Mucosa of gallbladder (tissue), 1 donor: ENCODE measurements at places on chromosomes 12 and 14. TPM values are rescaled to one million over a fixed set of nuclear protein-coding genes. Genes with fewer than 3 reads are reported as not detected.

The SCN8A gene
- total RNA-seq, result 15.2 TPM

The ETFBKMT gene
- 6.4 TPM for total RNA-seq

The RACGAP1 gene
- 16.6 TPM for total RNA-seq

The CACNA2D4 gene
- 8.6 TPM for total RNA-seq

The CDC42BPB gene
- total RNA-seq, result 165 TPM

The C1R gene
- total RNA-seq, result 303 TPM

The FKBP3 gene
- total RNA-seq, result 39.0 TPM

The POTEG gene
- total RNA-seq, result not detected

The MLF2 gene
- total RNA-seq, result 175 TPM

The DCN gene
- total RNA-seq, result 387 TPM

The ANKRD33 gene
- not detected for total RNA-seq

The GRIP1 gene
- 18.9 TPM for total RNA-seq

The SERPINA3 gene
- 101 TPM for total RNA-seq

The SOAT2 gene
- 0.75 TPM for total RNA-seq

The CCDC196 gene
- total RNA-seq, result not detected

DNA sequence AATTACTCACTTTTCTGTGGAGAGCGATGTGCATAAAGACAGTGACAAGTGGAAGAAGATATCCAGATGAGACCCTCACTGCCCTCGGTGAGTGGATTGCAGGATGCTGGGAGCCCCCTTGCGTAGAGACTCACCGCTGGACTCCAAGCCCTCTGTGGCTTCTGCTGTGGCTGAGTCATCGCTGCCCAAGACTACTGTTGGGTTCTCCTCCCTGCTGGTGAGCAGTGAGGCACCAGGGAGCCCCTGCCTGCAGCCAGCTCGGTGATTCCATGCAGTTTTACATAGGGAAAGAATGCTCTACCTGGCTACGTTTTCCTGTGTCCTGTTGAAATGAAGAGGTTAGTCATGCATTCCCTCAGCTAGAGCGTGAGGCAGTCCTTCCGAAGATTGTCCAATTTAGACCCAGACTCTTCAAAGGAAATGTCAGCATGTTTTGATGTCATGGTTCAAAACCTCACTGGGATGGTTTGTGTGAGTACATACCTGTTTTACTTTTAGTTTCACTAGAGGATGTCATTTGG lies 28.2 kb downstream of the TRAF3 start:
- DNase-seq, result no peak

DNA sequence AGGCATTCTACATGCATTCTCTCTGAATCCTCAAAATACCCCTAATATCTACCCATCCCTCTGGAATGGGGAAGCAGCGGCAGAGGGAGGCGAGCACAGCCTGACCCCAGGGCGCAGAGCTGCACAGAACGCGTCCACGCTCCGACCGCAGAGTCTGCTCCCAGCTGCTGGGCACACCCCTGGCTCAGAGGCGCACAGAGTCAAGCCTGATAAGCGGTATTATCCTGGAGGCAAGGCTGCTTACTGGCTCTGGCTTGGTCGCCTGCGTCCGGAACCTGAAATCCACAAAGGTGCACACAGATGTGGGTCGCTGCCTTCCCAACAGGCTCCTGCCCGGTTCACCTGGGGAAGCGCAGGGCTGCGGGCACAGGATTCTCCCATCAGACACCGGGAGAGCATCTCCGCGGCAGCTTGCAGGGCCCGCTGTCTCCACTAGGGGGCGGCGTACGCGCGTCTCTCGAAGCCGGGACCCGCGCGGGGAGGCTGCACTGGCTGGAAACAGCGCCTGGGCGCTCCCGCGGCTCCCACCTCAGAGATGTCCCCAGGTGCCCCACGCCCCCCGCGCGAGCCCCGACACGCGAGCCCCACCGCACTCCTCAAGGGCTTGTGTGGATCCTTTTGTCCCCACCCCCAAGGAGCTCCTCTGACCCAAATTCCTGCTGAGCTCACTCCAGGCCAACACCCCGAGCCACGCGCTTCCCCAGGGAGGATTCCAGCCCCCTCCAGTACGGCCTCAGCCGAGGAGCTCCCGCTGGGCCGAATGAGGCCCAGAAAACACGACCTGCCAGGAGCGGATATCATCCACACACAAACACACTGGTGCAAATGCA lies 120.1 kb upstream of the FZD10 start:
- peak; percentile 34 for DNase-seq

GRCh38 chr12:24078318-24078765 lies 128.9 kb upstream of the SOX5 start:
- DNase-seq, result no peak

DNA sequence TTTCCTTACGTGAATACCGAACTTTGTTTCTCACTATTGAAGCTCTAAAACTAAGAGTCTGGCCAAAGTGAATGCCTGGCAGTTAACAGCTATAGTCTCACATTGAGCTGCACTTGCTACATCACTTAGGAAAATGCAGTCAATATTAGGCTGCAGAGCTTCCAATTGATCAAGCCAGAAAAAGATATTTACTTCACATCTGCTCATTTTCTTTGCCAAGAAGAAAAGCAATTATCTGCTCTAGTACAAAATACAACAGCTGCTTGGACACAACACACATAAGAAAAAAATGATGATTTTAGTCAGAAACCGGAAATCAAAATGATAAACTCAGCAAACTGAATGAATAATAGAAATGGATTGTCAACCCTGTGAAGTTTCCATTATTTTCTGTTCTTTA lies 45.4 kb downstream of the TMTC1 start:
- DNase-seq, result no peak

- no peak for DNase-seq
Measured at GRCh38 chr12:39986674-39987073, 119.2 kb downstream of the SLC2A13 start.

DNA sequence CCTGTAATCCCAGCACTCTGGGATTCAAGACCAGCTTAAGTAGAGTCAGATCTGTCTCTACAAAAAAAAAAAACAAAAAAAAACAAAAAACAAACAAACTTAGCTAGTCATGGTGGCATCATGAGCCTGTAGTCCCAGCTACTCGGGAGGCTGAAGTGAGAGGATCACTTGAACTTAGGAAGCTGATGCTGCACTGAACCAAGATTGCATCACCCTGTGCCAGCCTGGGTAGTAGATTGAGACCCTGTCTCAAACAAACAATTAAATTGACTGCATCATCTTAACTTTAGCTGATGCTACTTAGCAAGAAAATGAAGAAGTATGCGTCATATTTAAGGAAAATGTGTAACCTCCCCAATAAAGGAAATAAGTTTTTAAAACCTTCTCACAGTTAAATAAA lies 136.6 kb upstream of the ATXN7L3B start:
- no peak for DNase-seq

DNA sequence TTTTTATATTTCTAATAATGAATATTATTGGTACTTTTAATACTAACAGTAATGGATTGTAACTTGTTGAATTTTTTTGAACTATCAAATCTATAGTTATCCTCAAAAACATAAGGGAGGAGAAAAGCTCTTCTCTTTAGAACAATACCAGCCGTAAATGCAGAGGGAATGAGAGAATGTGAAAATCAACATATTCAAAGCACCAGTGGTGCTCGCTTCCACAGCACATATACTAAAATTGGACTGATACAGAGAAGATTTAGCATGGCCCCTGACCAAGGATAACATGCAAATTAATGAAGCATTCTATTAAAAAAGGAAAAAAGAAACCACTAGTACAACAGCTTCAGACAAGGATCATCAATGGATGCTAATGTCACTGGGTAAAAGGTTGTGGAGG lies 15.8 kb downstream of the R3HDM2 start:
- no peak for DNase-seq

- DNase-seq, result no peak
Measured at GRCh38 chr14:92941531-92941930, 18.6 kb downstream of the CHGA start.

- DNase-seq, result no peak
Measured at GRCh38 chr12:72471806-72472205, 199.6 kb downstream of the TRHDE start.

GRCh38 chr14:56310643-56311042 lies 192.4 kb downstream of the PELI2 start:
- DNase-seq, result no peak

GRCh38 chr12:113889076-113889475 lies 77.0 kb downstream of the RBM19 start:
- no peak for DNase-seq

- DNase-seq, result no peak
Measured at GRCh38 chr12:80792861-80793260, 76.1 kb downstream of the MYF5 start.

GRCh38 chr12:2083561-2083960 lies 30.8 kb downstream of the CACNA1C start:
- no peak for DNase-seq

GRCh38 chr14:94738751-94739150 lies 31.2 kb downstream of the GSC start:
- DNase-seq, result no peak

DNA sequence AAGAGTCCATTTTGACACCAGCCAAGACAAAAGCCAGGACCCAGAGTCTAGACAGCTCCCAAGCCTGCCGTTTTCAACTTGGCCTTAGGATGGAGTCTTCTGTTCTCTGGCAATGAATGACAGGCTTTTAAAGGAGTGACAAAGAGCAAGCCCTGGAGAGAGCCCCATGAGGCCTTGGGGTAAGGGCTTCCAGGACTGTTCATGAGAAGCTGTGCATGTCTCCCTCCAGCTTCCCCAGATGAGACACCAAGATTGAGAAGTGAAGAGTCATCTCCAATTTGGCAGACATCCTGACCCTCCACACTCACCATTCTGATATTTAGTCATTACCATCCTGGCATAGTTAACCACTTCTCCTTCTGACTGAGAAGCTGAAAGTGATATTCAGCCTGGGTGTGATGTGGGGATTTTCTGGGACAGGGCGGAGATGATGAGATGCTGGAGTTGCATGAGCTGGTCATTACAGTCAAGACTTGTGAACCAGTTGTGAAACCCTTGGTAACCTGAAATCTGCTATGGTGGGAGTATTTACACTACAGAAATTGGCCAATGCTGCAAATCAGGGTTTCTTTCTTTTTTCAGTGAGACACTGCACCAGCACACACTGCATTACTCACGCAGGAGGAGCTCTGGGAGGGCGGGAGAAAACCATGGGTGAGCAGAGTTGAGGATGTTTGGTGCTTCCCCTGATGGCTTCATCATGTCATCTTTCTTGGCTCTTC lies 77.8 kb downstream of the VCPKMT start:
- DNase-seq, result no peak

DNA sequence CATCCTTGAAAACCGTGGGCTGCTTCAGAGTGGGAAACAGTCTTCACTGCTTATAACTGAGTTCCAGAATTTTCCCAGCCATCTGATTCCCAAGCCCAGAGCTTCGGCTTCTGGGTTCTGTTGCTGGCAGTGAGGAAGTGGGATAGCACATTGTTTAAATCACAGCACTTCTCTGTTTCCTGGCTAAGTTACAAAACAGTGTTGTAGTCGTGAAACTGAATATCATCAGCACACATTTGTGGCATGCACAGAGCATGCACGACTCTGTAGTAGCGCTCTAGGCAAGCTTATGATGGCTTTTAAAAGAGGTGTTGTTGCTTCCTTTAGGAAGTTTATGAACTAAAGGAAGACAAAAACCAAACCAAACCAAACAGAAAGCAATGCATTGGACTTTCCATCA lies 1005.5 kb downstream of the NRXN3 start:
- DNase-seq, result no peak

- peak; percentile 62 for DNase-seq
Measured at GRCh38 chr14:99774556-99775307, 18.5 kb upstream of the EML1 start.

- DNase-seq, result no peak
Measured at GRCh38 chr12:123120452-123121166, 30.3 kb downstream of the PITPNM2 start.

DNA sequence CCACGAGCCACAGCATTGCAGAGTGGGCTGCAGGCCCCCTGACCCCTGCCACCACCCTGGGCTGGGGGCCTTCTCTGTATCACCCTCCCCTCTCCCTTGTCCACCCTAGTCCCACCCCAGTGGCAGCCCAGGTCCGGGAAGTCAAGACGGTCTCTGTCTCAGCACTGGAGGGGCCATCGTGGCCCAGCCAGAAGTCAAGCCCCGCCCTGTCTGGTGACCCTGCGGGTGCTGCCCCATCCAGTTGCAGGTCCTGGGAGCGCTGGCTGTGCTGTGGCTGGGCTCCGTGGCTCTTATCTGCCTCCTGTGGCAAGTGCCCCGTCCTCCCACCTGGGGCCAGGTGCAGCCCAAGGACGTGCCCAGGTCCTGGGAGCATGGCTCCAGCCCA lies 2.7 kb downstream of the PLD4 start:
- DNase-seq, result no peak

- no peak for DNase-seq
Measured at GRCh38 chr12:48339442-48340117, 11.1 kb downstream of the ZNF641 start.

DNA sequence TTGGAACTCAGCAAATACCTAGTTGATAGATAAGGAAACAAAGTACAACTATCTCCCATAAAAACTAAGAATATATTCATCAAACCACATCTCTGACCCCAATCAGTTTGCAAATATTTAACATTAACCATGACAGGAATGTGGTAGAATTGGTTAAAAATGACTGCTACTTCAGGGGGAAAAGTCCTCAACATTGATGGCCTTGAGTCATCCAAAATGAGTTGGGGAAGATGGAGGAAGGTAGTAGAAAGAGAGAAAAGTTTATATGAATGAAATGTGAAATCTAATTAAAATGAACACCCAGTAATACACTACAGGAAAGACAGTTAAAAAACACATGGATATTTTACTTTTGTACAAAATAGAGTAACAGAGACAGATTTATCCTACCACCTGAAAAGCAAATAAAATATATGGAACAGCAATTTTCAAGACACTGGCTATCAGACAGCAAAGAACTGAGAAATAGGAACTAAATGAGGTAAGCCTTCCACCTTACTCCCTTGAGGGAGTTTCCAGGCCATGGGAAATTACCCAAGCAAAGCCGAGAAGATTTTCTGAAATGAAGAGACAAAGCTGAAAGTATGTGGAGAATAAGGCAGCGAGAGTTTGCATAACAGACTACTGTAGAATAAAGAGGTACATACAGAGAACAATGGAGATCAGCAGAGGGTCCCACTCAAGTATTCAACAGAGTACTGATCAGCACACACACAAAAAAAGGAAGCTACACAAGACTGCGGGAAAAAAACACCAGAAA lies 49.6 kb downstream of the TC2N start:
- no peak for DNase-seq

GRCh38 chr12:47870175-47870781 lies 34.5 kb downstream of the VDR start:
- no peak for DNase-seq
